Retinal pigment epithelial cell (primary cell): ENCODE measurements at places on chromosomes 12 and 14.
A peak's percentile ranks its signal among the peaks of the same experiment; 100 is the strongest.

DNA sequence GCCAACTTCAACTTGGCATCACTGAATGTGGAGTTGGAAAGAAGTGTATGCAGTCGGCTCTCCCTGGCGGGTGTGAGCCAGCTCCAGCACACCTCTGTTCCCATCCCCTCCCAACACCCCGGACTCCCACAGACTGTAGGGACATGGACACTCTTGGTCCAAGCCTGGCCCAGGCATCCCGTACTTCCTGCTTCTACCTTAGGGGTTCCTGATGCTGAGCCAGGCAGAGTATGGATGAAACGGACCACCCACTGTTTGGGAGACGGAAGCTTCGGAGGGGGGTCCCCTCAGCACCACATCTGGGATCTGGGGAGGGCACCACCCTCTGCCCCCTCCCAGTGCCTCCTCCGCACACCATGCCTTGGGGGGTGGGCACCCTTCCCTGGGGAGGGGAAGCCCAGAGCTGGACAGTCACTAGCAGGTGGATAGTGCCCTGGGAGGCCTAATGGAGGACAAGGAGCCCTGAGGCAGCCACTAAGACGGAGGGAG lies 62.0 kb downstream of the LGMN start:
- no peak for DNase-seq

- DNase-seq = no peak
These were observed 353.0 kb upstream of the SFSWAP start for GRCh38 chr12:131357920-131358319.

DNA sequence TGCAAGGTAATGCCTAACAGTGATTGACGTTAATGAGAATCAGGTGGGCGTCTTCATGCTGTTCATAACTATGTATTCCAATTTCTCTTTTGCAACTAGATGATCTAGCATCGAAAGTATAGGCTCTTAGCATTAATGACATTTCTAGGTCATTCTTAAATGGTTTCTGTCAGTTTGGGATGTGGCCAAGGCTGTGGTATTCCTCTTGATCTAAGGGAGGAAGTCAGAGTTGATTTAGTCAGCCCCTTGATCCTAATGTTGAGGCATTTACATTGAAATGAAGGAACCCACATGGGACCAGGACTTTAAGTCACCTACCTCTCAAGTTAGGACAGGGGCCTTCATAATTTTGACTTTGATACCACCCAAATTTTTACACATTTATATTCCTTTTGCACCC lies 448.1 kb downstream of the NPAS3 start:
- DNase-seq = peak; percentile 24

DNA sequence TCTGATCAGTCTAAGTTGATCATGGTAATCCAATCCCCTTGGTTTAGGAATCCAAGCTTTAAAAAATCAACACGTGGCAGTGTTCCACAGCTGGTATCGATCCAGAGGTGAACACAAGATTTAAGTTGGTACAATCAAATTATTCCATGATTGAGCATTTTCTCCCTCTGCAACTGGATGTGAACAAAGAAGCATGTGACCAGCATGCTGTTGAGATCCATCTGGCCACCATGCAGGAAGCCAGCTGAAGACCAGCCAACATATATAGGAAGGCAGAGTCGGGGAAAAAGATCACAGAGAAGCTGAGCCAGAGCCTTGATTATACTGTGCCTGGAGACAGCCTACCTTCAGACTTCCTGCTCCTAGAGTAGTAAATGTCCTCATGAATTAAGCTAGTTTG lies 158.3 kb downstream of the SEC23A start:
- DNase-seq = no peak

- no peak for DNase-seq
These were observed 59.2 kb downstream of the ACADS start for GRCh38 chr12:120784804-120785203.

DNA sequence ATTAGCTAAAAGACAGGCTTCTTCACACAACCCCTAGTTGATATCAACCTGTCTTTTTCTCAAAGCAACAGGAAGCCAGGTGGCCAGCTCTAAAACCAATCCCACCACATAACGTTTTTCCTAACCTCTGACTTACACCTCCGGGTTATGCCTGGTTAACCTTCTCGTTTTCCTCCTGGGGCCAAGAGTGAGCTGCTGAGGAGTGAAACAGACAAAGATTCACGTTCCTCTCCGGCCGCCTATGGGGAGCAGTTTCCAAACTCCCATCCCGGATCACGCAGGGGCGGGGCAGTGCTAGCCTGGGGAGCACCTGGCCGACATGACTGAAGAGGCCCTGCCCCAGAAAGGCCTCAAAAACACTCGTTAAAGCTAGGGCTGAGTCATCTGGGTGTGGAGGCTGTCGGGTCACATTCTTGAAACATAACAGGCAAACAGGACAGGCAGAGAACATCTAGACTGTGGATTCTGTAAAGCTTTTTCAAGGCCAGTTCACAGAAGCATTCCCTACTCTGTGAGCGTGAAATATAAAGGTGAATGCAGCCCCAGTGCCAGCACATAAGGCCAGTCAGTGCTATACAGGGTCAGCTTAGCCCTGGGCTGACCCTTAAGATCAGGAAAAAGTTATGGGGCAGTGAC lies 25.9 kb upstream of the LGALS3 start:
- DNase-seq = peak; percentile 89

GRCh38 chr14:77478796-77479195 lies 19.8 kb downstream of the ISM2 start:
- DNase-seq = no peak

DNA sequence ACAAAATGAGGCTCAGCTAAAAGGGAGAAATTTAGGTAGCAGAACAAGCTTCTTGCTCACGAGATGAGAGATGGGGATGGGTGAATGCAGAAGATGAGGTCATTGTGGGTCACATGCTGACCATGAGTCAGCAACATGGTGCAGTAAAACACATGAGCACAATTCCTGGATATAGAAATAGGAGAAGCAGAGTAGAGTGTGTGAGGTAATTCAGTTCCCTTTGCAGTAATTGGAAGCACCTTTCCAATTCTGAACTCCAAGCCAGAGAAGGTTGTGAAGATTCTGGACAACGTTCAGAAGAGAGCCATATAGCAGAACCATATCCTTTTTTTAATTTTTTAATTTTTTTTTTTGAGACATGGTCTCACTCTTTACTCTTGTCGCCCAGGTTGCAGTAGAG lies 62.0 kb upstream of the LMNTD1 start:
- peak; percentile 70 for DNase-seq

- no peak for DNase-seq
These were observed 7.9 kb downstream of the MARK3 start for GRCh38 chr14:103393070-103393469.

- DNase-seq = no peak
These were observed 7.2 kb downstream of the MFAP5 start for GRCh38 chr12:8655421-8655820.

- DNase-seq = no peak
These were observed 131.4 kb downstream of the BBS10 start for GRCh38 chr12:76216585-76217472.

DNA sequence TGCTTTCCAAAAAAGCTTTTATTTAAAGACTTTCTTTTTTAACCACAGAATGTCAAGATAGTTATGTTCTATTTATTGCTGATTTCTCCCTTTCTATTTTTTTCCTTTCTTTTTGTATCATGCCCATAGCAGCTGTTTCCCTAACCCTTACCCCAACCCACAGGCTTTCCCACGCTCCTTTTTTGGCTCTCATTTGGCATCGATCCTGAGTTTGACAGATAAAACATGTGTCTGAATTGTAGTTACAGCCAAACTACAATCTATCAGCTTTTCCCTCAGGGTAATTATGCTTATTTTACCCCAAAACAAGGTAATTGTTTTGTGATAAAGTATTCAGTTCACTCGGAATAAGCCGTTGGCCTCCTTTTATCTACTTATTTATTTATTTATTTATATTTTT lies 46.7 kb downstream of the PDE3A start:
- no peak for DNase-seq

DNA sequence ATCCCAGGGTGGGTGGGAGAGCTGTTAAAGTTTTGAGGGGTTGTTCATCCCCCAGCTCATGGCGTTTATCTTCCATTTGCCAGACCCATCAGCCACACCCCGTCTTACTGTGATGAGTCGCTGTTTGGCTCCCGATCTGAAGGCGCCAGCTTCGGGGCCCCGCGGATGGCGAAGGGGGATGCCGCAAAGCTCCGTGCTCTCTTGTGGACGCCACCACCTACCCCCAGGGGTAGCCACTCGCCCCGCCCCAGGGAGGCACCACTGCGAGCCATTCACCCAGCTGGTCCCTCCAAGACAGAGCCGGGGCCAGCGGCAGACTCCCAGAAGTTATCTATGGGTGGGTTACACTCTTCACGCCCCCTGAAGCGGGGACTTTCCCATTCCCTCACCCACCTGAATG lies 5.7 kb downstream of the RITA1 start:
- no peak for DNase-seq

GRCh38 chr14:85426068-85426935 lies 103.6 kb upstream of the FLRT2 start:
- DNase-seq = peak; percentile 76

GRCh38 chr12:27913999-27914614 lies 58.4 kb downstream of the PTHLH start:
- DNase-seq = no peak

GRCh38 chr14:73935666-73936065 lies 14.2 kb downstream of the FAM161B start:
- no peak for DNase-seq

DNA sequence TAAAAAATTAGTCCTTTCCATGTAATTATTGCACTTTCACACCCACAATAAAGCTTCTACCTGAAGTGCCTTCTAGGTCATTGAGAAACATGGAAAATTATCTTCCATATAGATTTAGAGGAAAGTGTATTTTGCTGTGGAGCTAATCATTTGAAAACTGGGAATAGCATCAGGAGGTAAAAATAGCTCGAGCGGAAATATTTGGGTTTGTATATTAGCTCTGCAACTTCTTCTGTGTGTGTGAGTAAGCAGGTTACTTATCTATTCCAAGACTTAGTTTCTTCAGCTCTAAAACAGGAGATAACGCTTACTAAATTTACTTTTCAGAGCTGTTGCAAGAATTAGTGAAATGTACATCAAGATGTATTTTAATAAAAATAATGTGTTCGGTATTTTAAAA lies 95.0 kb upstream of the MON2 start:
- no peak for DNase-seq

DNA sequence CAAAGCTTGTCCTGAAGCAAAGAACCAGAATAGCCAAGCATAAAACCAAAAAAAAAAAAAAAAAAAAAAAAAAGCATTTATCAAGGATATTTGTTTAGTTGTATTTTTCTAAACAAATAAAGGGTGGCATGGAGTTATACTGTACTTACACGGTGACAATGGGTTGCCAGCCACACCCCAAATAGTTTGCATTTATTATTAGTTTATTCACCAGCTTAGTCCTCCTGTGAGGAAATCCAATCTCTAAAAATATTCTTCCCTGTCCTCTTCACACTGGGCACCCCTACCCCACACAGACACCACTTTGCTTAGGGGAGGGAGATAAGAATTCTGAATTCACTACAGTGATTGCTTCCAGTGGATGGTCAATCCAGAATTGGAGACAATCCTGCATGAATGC lies 18.9 kb downstream of the PLEKHG7 start:
- no peak for DNase-seq

GRCh38 chr12:104215638-104216297 lies at the start of gene TXNRD1:
TXNRD1 (plus strand) TSS chr12:104215779; CDS start chr12:104215803, 24 bp downstream.
- peak; percentile 30 for DNase-seq

GRCh38 chr14:59438195-59438647 lies 27.0 kb downstream of the GPR135 start:
- no peak for DNase-seq

GRCh38 chr12:49201595-49202295 lies 12.9 kb upstream of the TUBA1A start:
- peak; percentile 46 for DNase-seq

- DNase-seq = no peak
These were observed 26.2 kb upstream of the CMA1 start for GRCh38 chr14:24534286-24534685.

DNA sequence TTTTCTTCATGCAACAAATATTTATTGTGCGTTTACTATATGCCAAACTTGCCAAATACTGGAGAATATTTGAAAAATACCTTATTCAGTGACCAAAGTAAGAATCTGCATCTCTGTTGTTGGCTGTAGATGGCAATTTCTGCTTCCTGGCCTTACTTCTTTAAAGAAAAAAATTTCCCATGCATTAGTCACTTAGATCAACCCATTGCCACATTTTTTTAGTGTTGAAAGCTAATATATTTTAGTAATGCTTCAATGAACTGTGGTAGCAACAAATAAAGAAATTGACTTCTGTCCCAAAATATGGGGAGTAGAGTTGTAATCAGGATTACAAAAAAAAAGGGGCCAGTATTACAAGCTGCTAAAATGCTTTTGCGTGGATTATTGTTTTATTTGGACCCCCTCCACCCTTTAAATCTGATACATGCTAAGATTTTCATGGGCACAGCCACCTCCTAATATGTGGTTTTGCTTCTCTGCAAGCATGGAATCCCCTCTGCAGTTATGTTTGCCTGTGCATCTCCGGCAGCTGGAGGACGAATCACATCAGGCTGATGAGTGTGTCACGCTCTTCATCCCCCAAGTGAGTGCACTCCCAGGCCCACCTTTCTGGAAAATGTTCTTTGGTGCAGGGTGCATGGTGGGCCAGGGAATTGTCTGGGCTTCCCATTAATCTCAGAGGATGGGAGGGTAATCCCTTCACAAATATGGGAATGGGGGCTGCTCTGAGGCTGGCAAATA lies 38.1 kb upstream of the PTCSC3 start:
- DNase-seq = no peak

GRCh38 chr14:81009346-81009745 lies 53.9 kb downstream of the TSHR start:
- DNase-seq = no peak

- peak; percentile 76 for DNase-seq
These were observed 53.7 kb downstream of the MAP3K9 start for GRCh38 chr14:70755655-70756054.

GRCh38 chr12:115088328-115088994 lies 404.5 kb upstream of the TBX3 start:
- no peak for DNase-seq

DNA sequence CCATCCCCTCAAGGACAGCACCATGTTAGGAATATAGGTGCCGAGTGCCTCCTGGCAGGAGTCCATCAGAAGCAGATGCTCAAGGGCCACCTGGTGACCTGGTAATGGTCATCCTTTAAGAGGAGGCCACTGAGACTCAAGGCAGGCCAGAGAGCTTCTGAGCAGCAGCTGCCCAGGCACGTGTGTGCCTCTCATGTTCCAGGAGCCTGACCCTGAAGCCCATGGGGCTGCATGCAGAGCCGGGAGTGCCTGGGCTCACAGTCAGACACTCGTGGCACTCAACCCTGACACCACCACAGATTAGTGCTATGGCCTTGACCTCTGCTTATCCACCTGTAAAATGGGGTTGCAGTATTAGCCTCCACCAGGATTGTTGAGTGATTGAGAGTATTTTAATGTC lies 45.6 kb downstream of the C14orf132 start:
- no peak for DNase-seq

- DNase-seq = peak; percentile 86
These were observed 2.3 kb upstream of the HSPB8 start for GRCh38 chr12:119176267-119177055.

DNA sequence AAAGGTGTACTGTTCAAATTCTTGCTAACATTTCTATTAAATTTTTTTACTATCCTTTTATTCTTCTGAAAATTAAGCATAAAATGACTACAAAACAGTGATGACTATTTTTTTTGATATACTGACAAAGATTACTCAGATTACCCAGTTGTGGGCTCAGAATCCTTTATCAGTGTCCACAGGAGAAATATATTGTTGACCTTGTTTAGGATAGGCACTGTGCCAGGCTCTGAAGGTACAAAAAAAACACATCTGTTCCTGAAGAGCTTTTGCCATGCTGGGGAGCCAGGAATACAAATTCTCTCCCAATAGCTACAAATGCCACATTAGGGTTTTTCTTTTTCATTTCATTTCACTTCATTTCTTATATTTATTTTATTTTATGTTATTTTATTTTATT lies 26.9 kb upstream of the GCH1 start:
- no peak for DNase-seq
